ENCODE measurements at places on chromosomes 3 and 15.

GRCh38 chr3:27540231-27540630 is 56.0 kb upstream of the SLC4A7 start:
- no peak for DNase-seq

- no peak for DNase-seq
Observed at GRCh38 chr15:89457086-89457485, 39.3 kb downstream of the RHCG start.

DNA sequence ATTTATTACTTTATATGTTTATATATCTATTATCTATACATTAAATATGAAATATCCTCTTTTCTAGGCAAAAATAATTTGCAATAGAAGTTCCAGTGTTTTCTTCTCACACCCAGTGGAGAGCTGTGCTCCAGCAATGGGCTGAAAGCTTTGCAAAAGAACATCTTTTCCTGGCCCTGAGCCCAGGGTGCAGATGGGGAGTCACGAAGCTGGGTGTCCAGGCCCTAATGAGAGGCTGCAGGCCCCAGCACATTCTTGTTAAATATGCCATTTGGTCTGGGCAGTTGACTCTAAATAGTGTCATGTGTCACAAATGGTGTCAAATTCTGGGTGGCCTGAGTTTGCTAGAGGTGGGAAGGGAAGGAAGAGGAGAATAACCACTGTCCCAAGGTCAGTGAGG is 5.7 kb downstream of the NTRK3 start:
- DNase-seq = no peak

DNA sequence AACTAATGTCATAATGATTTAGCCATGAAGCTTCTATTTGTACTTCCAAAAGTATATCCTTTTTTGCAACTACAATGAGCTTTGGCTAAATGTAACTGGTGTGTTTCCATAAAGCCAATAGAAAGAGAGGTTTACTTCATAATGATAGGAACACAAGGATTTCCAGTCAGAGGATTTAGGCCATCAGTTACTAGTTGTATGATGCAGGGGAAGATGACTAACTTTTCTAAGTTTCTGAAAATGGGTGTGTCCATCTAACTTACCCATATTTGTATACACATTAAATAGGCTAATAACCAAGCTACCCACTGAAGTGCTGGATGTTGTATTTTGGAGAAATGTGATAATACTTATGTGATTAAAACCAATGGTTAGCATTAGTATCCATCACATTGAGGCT is 55.7 kb downstream of the SLC4A7 start:
- DNase-seq = no peak

DNA sequence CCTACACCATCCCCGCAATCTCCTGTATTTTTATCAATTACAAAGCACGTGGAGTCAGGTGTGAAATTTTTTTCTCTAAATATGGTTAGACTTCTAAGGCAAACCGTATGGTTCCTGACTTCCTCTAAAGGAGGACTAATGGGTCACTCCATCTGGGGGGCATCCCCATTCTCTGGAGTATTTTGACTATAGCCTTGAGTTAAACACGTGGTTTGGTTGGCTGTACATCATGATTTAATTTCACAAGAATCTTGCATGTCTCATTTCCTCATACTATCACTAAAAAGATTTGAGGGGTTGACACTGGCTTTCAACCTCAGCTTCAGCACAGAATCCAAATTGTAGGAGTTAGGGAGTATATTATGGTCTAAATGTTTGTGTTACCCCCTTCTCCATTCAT is 25.3 kb upstream of the ZNF770 start:
- DNase-seq = no peak

DNA sequence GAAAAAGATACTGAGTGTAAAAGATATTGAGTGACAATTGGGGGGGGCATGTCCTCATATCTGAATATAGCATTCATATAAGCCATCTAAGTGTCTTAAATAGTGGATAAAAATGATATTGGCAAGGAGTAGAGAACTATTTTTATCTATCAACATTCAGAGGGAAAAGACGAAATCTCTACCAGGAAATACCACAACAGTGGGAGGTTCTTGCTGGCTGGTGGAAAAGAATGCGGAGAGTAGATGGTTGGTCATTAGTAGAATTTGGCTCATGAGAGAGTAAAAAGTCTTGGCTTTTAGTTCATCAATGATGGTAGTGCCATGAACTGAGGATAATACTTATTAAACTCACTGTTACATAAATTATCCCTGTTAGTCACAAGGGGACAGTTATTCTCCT is 4.8 kb upstream of the TCF12 start:
- DNase-seq = no peak

DNA sequence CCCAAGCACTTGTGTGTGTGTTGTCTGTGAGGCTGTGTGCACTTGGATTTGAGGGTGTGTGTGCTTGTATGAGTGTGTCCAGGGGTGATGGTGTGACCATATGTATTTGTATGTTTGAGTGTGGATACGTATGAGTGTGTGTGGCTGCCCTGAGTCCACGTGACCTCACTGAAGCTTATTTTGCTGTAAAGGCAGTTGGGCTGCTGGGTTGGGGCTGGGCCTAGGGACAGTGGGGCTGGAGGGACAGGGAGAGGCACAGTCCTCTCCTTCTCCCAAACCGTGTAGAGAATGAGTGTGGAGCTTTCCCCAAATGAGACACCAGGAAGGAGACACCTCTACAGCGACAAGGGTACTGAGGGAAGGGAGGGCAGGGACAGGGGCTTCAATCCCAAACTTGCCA is 163.4 kb upstream of the TLE3 start:
- no peak for DNase-seq

DNA sequence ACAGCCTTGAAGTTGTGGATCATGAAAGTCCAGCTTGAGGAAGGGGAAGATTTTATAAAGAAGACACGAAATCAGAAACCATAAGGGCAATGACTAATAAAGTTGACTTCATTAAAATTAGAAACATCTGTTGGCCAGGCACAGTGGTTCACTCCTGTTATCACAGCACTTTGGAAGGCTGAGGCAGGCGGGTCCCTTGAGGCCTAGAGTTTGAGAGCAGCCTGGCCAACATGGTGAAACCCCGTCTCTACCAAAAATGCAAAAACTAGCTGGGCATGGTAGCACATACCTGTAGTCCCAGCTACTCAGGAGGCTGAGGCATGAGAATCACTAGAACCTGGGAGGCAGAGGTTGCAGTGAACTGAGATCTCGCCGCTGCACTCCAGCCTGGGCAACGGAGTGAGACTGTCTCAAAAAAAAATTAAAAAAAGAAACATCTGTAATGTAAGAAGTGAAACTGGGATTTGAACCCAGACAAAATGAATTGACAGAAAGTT is 7.9 kb upstream of the UBXN7 start:
- DNase-seq = no peak

DNA sequence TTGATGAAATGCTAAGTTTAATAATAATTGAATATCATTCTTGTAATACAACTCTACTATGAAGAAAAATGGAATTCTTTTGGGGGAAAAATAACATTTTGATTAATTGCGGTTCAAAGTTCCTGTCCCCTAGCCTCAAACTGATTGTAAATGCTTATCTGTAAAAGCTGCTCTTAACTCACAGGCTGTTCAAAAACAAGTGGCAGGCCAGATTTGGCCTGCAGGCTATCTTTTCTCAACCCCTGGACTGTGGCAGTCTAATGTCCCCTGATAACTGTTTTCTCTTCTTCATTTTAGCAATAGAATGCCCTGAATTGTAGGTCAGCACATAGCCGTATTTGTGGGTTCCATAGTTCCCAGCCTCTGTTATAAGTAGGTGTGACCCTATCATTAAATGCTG is 23.5 kb upstream of the SAMMSON start:
- no peak for DNase-seq

DNA sequence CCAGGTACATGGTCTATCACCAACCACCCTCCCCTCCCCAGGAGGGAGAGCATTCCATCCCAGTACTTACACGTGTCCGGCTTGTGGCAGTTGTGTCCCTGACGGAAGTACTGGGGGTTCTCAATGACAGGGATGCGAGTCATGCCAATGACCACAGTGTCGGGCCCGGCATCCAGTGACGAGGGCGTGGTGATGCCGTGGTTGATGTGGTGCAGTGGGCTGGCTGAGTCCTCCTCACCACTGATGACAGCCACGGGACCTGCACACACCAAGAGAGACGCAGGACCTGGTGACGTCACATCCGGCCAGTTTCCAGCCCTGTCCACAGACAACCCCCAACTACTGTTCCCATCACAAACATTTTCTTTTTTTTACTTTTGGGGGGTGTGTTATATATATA is 223.8 kb downstream of the NTRK3 start:
- no peak for DNase-seq

DNA sequence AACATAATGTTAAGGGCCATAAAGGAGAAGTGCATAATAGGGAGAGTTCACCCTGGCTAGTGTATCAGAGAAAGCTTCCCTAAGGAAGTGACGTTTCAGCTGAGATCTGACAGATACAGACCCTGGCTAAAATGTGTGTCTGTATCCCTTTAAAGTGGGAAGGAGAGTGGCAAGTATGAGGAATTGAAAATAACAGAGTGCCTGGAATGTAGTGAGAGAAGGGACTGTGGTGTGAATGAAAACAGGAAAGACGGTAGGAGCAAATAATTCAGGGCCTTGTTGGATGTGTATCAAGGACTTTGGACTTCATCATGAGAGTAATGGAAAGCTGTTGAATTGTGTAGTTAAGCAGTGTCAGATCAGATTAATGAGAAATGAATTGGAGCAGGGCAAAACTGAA is 30.5 kb downstream of the NEO1 start:
- no peak for DNase-seq

GRCh38 chr15:83926116-83926515 is 272.2 kb downstream of the ADAMTSL3 start:
- no peak for DNase-seq

- no peak for DNase-seq
Observed at GRCh38 chr3:176431038-176431418, 766.3 kb downstream of the TBL1XR1 start.

- DNase-seq = no peak
Observed at GRCh38 chr15:88400084-88400483, 67.1 kb downstream of the MRPL46 start.

- no peak for DNase-seq
Observed at GRCh38 chr3:45644063-45644790, 45.0 kb upstream of the SACM1L start.

DNA sequence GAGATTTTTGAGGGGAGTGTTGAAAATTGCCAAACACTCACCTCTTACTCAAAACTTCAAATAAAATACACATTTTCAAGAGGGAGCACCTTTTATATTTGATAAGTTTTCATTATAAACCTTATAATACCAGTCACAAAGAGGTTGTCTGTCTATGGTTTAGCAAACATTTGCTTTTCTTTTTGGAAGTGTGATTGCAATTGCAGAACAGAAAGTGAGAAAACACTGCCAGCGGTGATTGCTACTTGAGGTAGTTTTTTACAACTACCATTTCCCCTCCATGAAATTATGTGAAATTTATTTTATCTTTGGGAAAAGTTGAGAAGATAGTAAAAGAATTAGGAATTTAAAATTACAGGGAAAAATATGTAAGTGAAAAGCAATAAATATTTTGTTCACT is 20.1 kb downstream of the DIPK2A start:
- DNase-seq = no peak

DNA sequence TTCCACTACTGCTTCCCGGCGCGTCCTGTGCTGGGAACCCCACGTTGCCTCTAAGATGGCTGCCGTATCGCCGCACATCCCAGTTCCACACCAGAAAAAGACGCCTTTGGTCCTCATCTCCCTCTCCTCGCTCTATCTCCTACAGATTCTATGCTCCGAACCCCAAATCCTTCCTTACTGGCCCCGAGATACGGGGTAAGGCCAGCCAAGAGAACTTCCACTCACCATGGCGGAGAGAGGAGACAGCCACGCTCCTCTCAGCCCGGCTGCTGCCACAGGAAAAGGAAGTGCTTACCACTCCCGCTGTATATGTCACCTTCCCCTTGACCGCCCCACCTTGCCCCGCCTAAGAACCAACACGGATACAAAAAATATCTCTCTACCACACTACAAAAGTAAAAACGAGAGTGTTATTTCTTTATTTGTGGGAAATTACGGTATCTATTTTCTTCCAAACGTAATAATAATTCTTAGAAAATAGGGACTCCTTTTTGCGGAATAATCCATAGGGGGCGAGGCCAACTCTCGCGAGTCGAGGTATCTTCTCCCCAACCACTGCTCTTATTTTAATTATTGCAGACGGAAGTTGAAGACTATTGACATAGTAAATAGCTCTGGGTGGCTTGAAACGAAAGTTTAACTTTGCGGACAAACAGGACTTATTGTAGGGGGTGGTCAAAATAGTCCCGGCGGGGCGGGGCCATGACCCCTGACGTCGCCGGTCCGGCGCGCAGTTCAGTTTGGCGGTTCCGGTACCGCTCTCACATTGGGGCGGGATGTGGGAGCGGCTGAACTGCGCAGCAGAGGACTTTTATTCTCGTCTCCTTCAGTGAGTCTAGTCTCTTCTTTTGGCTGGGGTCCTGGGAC is at the start of the genes RPL4 and ZWILCH:
Gene RPL4, minus strand, starts transcription at position 293 of the 867 bp plus-strand sequence. Its CDS starts 65 bp downstream, at position 228.
Gene ZWILCH, plus strand, starts transcription at position 764 of the 867 bp plus-strand sequence. Its CDS starts 13 bp downstream, at position 777.
- peak; percentile 82 for DNase-seq

- no peak for DNase-seq
Observed at GRCh38 chr3:14404186-14404585, 1.8 kb downstream of the SLC6A6 start.

DNA sequence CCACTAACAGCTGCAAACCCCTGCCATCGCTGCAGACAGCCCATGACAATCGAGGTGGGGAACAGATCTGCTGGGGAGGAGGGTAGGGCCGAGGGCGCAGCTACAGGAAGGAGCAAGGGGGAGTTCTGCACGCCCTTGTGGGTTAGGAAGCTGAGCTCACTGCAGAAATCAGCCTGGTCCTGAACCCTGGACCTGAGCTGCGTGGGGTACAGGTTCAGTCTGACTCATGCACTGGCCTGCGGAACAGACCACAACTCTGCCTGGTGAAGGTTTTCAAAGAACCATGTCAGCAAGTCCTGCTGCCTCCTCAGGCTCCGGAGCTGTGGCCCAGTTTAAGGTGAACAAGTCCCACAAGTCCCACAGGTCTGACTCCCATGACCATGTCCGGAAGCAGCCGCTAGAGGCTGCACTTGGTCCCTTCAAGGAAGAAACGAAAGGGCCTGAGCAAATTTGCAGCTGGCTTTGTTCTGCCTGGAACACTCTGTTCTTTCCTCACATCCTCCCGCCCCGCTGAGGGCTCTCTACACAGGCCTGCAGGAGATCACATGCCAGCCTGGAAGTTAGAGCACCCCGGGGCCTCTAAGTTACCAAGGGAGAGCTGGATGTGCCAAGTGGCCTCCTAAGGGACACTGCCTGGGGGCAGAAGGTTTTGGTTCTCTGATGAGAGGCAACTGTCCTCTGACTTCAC is 49.4 kb upstream of the AKAP13 start:
- DNase-seq = peak; percentile 78

DNA sequence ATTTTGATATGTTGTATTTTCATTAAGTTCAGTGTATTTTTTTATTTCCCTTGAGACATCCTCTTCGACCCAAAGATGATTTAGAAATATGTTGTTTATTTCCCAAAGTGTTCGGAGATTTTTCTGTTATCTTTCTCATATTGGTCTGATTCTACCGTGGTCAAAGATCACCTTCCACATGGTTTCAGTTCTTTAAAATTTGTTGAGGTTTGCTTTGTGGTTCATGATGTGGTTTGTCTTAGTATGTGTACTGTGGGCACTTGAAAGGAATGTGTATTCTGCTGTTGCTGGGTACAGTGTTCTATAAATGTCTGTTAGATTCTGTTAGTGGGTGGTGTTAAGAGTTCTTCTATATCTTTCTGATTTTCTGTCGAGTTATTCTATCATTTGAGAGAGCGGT is 103.4 kb upstream of the FHIT start:
- DNase-seq = no peak

Data from GM13976 (cell line).